ENCODE measurements at places on chromosomes 7 and 10.

GRCh38 chr7:132004529-132004928, 448.1 kb upstream of the PODXL start:
- no peak for DNase-seq

- no peak for DNase-seq
These were observed 164.4 kb upstream of the NAMPT start for GRCh38 chr7:106448992-106449859.

DNA sequence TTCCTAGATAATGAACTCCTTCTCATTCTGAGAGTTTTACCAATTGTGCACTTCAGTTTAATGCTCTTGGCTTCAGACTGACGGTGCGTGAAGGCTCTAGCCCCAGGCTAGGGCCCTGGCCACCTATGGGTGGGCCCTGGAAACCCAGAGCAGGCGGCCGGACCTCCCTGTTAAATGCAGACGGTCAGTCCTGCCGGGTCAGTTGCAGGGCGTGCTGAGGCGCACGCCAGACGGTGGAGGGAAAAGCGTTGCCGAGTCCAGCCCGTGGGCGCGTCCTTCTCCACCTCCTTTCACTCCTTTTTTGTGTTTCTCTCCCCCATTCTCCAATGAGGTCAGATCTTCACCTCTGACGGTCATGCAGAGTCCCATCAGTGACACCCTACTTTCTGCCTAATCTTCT, 2.3 kb downstream of the DPYSL4 start:
- no peak for DNase-seq

DNA sequence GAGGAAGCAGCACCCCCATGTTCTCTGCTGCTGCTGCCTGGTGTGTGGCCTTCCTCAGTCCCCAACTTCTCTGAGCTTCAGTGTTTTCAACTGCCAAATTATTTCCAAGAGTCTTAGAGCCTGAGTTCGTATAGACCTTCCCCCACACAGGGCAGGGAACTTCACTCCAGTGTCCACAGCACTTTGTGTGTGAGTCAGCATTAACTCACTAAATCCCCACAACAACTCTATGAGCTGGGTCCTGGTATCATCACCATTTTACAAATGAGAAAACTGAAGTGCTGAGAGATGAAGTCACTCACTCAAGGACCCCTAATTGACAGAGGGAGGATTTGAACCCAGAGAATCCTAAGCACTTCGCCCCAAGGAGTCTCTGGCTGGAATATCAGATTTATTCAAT, 48.3 kb downstream of the ADCYAP1R1 start:
- DNase-seq: no peak

DNA sequence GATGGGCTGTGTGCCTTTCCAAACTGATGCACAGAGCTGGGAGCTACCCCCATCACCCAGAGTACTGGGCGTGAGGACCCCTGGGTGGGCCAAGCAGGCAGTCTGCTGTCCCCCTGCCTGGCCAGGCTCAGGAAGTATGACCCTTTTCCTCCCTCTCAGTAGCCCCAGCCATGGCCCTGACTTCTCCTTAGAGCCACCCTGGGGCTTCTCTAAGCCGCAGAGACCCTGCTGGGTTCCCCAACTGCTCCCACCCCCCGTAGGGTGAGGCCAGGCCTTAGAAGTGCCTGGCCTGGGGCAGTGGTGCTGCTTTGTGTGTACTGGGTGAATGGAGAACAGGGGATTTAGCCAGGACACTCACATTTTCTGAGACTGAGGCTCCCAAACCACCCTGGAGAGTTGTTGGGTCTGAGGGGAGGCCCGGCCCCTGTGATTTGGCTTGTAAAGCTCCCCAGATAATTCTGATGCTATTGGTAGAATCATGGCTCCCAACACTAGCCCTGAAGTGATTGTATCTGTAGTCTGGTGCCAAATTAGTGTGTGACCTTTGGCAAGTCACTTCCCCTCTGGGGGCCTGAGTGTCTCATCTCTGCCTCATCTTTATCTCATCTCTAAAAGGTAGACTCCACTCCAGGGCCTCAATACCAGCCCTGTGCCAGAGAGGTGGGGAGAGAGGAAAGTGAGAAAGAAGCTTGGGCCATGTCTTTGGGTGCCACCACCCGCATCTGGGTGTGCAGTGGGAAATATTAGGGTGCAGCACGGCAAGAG, 99.7 kb upstream of the PPIF start:
- DNase-seq: no peak

DNA sequence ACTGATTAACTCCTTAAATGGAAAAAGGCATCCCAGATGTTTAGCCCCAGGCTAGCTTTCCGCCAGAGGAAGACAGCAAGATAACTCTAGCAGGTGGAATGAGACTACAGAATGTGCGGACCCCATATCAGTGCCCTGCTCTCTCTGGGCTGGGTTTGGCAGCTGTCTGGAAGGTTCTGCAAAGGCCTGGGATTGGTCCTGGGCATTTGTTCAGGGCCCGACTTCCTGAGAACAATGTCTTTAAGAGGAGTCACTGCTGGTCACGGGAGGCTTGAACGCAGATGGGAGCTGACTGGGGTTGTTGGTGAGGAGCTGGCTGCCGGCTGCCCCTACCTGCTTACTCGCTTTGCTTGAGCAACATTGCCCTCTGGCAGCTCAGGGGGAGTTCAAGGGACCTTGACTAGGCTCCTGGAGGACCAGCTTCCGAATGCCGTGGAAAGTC, 130.6 kb upstream of the BTBD16 start:
- DNase-seq: no peak
